ENCODE measurements at places on chromosomes 4 and X.
A peak's percentile ranks its signal among the peaks of the same experiment; 100 is the strongest.

DNA sequence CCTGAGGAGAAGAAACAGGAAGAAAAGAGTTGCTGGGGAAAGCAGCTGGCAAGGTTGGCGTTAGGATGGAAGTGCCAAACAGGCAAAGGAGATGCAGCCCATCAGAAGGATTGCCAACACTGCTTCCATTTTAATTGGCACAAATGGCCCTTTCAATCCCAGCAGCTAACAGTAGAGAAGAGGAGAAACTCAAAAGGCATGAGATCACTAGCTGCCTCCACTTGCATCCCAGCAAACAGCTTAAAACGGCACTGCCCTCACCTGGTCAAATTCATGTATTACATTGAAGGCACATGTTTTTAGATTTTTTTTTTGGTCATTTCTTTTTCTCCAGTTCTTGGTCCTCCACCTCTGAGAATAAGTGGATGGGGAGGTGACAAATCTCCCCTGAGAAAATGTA is 14.9 kb upstream of the LOC101059915 start:
- DNase-seq: peak; percentile 13

- DNase-seq: peak; percentile 47
Observed at GRCh38 chr4:111628437-111628836, 516.8 kb upstream of the FAM241A start.

- no peak for DNase-seq
Observed at GRCh38 chr4:179836179-179837075, 2394.2 kb upstream of the AGA start.

- DNase-seq: no peak
Observed at GRCh38 chr4:117311215-117311614, 225.8 kb upstream of the TRAM1L1 start.

DNA sequence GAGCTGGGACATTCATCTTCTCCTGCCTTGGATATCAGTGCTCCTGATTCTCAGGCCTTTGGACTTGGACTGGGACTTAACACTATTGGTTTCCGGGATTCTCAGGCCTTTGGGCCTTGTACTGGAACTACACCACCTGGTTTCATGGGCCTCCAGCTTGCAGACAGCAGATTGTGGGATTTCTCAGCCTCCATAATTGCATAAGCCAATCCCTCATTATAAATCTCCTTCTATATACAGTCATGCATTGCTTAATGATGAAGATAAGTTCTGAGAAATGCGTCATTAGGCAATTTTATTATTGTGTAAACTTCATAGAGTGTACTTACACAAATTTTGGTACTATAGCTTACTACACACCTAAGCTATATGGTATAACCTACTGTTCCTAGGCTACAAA is 8.9 kb upstream of the CCNG2 start:
- no peak for DNase-seq

- no peak for DNase-seq
Observed at GRCh38 chr4:76035799-76036380, at the start of gene CXCL11. TSS of gene CXCL11 (minus strand) at chr4:76036070. CDS start at chr4:76035987, 83 bp downstream.

DNA sequence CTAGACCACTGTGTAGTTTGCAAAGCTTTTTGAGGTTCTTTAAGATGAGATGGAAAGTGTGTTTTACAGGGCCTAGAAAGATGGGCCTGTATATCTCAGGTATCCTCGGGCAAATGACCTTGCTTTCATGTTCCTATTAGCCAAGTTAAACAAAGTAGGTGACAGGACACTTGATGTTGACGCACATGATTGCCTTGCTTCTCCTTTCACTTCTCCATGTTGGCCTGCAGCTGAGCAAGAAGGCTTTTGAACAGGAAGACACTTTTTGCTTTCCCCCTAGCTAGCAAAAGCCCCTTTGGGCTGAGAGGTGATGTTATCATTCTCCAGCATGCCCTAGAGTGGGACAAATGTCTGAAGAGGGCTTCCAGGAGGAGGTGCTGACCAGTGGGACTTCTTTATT is 202.1 kb downstream of the GPC3 start:
- no peak for DNase-seq

- no peak for DNase-seq
Observed at GRCh38 chrX:8424912-8425311, 39.7 kb upstream of the VCX3B start.

GRCh38 chr4:15006416-15007024 is 4.2 kb downstream of the CPEB2 start:
- DNase-seq: no peak

GRCh38 chr4:81509822-81510221 is 38.1 kb upstream of the RASGEF1B start:
- DNase-seq: no peak

GRCh38 chr4:147136751-147137150 is 191.1 kb upstream of the TTC29 start:
- DNase-seq: no peak

- no peak for DNase-seq
Observed at GRCh38 chrX:109774706-109775105, 41.6 kb upstream of the ACSL4 start.

GRCh38 chrX:23993012-23993633 is 33.9 kb downstream of the KLHL15 start:
- no peak for DNase-seq

DNA sequence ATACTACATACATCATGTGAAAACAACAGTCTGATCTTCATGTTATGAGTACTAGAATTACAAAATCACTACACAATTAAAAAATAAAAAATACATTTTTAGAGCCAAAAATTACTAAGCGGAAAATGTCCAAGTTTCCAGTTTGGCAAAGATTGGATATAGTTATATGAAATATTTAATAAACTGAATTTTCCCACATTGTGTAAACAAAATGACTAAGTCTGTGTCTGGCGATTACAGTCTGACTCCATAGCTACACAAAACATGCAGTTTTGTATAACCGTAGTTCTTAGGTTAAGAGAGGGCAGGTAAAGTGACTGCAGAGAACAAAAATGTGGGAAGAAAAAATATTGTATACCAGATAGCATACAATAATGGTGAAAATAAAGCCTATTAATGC is 59.2 kb upstream of the TMEM47 start:
- DNase-seq: no peak

DNA sequence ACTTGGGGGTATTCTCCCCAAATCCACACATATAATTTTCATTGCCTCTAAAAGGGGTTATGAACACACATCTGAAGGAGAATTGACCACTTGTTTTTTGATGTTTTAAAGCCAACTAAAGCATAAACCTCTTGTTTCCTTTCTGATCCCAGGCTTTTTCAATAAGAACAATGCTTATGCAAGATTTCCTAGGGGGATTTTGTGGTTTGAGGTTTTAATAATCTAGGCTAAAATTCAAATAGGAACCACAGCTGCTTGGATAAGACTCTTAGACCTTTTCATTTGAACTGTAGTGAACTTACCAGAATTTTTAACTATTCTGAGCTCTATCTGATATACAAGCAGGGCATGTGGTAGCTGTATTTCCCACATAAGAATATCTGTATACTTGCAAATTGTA is 651.1 kb downstream of the ANKRD50 start:
- no peak for DNase-seq

DNA sequence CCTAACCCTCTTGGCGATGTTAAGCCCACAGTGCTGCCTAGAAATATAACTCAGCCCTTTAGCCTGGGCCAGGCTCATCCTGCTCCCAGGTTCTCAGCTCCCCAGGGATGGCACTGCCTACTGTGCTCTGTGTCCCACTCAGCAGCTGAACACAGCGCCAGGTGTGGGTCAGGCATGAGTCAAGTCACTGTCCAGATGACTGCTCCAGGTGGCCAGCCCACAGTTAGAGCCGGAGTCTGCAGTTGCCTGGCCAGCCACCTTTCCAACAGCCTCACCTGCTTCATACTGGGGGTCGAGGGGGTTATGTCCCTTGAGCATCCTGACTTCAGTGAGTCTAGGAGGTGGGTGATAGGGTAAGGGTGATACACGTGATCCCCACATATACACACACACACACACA is 48.4 kb downstream of the TBC1D14 start:
- DNase-seq: no peak

GRCh38 chr4:74624351-74625151 is 169.8 kb downstream of the BTC start:
- no peak for DNase-seq

DNA sequence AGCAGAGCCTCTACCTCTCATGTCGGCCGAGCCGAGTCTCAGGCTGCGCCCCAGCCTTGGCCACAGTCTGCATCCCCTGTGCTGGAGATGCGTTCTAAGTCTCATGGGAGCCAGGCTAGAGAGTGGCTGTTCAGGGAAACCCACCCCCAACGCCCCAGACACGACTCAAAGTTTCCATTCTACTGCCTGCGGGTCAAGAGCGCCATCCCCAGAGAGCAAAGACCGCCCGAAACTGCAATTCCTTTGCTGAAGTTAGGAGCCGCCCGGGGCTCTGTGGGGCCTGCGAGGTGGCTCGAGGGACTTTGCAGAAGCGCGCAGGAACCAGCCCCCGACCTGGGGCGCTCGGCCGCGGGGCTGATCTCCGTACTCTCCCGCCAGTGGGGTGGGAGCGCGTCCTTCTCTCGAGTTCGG is 10.0 kb upstream of the ELF4 start:
- DNase-seq: no peak

GRCh38 chrX:134645936-134646543 is 12.2 kb downstream of the PLAC1 start:
- no peak for DNase-seq

GRCh38 chr4:7760228-7760627 is 179.4 kb downstream of the AFAP1 start:
- no peak for DNase-seq

GRCh38 chrX:83916525-83916924 is 55.6 kb downstream of the CYLC1 start:
- peak; percentile 5 for DNase-seq

DNA sequence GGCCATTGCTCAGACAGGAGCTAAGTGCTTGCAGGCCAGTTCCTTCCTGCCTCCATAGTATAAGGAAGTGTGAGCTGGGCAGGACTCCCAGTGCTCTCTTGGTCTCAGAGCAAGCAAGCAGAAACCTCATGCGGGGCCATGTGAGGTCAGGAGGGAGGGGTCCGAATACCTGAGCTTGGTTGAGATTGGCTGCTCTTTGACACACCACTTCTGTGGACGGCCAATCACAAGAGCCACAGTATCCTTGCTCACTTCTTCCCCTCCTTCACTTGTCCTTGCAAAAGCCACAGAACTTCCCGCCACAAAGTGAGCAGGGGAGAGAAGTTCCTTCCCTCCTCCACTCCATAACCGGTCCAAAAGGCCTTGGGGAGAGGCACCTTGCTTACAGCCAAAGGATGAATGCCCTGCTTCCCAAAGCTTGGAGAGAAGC is 56.7 kb downstream of the PRPS1 start:
- DNase-seq: no peak
